CD4-positive, alpha-beta T cell treated with Interleukin-6 for 4 hours (primary cell): ENCODE measurements at places on chromosomes 2 and 18.
A peak's percentile ranks its signal among the peaks of the same experiment; 100 is the strongest.

DNA sequence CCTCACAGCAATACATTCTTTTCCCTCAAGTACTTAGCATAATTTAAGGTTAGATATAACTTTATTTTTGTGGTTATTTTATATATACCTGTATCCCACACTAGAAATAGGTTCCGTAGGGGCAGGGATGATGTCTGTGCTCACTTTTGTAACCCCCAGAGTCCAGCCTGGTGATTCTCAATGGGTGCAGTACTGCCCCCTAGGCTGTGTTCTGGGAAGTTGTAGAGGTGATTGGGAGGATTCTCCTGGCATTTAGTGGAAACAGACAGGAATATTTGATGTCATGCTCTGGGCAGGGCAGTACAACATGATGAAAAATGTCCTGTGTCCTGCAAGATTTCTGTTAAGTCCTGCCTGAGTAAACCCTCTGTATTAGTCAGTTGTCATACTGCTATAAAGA lies 333.3 kb downstream of the PLCL1 start:
- no peak for DNase-seq

- DNase-seq = no peak
Observed at GRCh38 chr2:189162566-189162965, 17.0 kb downstream of the COL5A2 start.

DNA sequence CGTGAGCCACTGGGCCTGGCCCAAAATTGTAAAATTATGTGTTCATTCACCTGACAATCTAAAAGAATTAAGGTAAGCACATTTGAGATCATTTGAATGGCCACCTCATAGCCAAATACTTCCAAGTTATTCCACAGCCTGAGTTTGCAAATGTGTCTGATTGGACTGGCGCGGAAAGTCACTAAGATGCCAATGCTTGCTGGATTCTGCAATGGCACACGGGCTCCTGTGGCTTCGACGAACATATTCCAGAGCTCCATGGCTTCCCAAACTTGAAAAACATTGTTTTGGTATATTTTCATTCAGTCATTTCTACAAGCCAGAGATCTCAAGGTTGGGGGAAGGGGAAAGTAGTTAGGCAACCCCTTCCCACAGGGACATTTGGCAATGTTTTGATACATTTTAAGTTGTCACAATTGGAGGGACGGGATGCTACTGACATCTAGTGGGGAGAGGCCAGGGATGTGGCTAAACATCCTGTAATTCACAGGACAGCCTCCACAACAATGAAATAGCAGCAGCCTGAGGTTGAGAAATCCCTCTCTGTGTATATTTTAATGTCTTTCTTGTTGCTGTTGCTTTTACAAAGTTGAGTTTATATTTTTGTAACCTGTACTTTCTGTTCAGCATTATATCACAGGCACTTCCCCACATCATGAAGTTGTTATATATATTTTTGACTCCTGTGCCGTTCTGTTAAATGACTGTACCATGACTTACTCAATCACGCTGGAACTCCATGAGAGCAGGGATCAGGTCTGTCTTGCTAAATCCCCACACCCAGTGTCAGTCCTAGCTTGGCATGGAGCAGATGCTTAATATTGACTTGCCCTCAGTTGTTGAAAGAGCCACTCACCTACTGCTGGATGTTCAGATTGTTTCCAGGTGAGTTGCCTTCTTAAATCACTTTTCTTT lies 56.9 kb downstream of the COL4A4 start:
- DNase-seq = peak; percentile 13

DNA sequence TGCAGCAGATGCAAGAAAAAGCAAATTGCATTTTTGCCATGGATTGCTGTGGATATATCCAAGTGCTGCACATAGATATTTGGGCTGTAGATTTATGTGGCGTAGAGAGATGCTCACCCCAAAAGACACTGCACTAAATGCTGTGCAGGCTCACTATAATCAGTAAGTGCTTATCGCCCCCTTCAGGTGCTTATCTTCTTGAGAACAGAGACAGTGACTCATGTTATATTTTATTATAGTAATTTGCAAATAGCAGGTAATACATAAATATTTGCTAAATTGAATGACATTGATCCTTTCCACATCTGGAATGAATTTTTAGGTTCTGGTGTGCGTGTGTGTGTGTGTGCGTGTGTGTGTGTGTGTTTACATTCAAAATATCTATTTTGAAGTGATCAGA lies 36.8 kb upstream of the PLEKHM3 start:
- DNase-seq = peak; percentile 26

DNA sequence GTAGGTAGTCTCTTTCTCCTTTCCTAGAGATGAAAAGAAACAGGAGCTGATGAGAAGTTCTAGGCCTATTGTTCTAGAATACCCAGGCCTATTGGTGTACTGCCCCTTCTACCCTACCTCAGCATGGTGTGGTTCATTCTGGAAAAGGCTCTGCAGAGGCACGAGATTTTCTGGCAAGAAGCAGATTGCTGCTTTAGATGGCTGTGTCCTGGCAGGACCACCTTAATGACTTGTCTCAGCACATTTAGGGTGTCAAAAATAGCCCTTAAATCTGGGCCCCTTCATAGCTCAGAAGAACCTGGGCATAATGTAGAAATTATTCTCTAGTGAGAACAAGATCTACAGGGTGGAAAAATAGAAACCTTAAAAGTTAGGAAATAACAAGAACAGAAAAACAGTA lies 87.9 kb downstream of the BCL2L11 start:
- no peak for DNase-seq

GRCh38 chr2:43136011-43136799 lies 90.2 kb downstream of the ZFP36L2 start:
- DNase-seq = peak; percentile 56

GRCh38 chr2:38274286-38275276 lies 102.5 kb downstream of the ATL2 start:
- DNase-seq = peak; percentile 42

GRCh38 chr2:24783641-24784040 lies 9.6 kb downstream of the PTRHD1 start:
- DNase-seq = no peak

- DNase-seq = no peak
Observed at GRCh38 chr2:24208490-24208889, 33.6 kb downstream of the FAM228A start.

GRCh38 chr2:916935-917334 lies 33.7 kb upstream of the SNTG2 start:
- DNase-seq = no peak

DNA sequence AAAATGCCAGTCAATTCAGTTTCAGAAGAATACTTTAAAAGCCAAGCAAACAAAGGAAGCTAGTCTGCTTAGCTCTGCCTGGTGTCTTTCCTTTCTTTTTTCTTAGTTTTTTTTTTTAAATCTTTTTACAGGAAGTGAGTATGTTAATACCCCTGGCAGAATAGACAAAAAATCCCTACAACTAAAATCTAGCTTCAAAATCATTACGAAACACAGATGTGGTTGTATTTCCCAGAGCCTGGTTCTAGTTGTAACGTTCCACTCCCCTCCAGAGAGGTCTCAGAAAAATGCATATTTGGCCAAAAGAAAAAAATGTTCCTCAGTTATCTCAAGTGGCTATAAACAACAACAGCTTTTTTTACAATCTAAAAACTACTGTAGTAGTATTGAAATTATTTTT lies 202.1 kb upstream of the RND3 start:
- no peak for DNase-seq

DNA sequence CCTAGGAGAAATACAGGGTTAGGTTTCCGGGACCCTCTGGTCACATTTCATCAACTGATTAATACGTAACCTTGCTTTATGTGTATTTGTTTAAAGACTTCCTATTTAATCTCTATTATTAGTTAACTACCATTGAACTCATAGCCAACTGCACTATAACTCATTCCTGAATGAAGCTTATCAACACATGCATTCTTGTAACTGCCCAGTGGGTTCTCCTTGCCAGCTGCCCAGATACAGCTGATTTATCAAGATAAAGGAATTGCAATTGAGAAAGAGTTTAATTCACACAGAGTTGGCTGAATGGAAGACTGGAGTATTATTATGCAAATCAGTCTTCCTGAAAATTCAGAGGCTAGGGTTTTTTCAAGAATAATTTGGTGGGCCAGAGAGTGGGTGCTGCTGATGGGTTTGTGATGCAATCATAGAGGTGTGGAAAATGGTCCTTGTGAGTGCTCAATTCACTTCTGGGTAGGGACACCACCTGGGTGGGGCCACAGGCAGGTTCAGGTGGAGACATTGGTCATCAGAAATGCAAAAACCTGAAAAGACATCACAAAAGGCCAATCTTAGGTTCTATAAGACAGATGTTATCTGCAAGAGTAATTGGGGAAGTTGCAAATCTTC lies 21.1 kb upstream of the NOSTRIN start:
- no peak for DNase-seq

DNA sequence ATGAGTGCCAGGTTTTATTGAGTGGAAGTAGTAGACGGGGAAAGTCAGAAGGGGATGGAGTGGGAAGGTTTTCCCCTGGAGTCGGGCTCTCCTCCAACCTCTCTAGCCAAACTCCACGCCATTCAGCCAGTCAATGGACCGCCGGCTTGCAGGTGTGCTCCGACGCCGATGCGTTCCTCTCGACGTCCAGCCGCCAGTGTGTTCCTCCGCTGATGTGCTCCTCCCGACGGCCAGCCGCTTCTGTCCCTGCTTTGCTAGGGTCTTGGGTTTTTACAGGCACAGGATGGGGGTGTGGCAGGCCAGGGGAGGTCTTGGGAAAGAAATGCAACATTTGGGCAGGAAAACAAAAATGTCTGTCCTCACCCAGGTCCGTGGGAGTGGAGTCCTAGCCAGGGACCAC lies 94.3 kb upstream of the TEX51 start:
- no peak for DNase-seq

- DNase-seq = no peak
Observed at GRCh38 chr2:150784389-150784788, 296.9 kb upstream of the RND3 start.

DNA sequence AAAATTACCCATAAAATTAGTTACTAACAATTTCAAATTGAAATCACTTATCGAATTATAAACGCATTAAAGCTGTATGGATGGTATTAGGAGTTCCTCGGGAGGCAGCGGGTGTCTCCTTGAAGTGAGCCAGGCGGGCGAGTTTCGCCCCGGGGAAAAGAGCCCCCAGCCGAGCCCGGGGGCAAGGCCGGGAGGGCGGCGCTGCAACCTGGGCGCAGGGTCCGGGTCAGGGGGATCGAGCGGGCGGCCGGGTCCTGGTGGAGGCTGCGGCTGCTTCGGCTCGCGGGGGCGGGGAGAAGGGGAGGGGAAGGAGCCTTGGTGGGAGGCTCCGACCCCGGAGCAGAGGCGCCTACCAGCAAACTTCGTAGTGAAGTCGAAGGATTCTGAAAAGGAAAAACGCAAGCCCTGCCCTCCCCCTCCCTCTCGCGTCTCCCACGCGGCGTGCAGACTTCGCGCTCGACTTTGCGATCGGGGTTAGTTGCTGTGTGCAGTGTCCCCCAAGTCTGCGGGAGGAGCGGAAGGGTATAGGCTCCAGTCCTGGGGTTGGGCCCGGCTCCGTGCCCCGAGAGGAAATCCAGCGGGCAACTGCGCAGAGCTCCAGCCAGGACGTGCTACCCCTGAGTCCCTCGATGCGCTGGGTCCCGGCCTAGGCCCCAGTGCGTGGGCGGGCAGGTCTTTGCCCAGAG lies 140.8 kb downstream of the MEIS1 start:
- DNase-seq = no peak

GRCh38 chr2:137947728-137948336 lies 16.4 kb upstream of the HNMT start:
- peak; percentile 30 for DNase-seq

DNA sequence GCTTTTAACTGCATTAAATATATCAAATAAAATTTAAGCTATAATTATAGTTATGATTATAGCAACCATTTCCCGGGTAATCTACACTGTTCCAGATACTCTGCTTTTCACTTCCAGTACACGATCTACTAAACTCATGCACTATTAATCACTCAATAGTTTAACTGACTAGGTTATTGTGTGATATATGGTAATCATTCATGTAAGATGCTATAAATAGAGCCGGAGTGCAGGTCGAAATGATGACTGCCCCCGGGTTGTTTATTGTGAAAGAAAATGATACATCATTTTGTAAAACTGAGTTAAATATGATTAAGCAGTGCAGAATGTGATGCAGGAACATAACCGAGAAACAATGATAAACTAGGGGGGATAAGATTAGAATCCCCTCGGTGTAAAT lies 434.6 kb upstream of the DSEL start:
- DNase-seq = no peak

- DNase-seq = no peak
Observed at GRCh38 chr18:25314838-25315190, 37.2 kb downstream of the ZNF521 start.

- no peak for DNase-seq
Observed at GRCh38 chr2:11160256-11160655, 5.0 kb downstream of the SLC66A3 start.

DNA sequence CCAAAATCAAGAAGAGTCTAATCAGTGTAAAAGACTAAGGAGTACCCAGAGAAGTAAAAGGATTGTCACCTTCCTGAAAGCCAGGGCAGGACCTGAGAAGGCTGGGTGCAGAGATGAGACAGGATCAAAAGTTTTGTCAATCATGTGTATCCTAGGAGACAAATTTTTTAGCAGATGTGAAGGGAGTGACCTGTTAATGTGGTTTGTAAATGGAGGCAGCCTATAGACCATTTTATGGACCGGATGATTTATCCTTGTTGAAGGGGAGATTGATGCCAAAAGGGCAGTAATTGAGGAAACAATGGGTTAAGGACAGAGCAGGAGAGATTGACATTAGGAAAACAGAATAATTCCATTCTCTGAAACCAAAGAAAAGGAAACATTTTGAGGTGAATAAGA lies 813 bp downstream of the NDC80 start:
- DNase-seq = no peak

DNA sequence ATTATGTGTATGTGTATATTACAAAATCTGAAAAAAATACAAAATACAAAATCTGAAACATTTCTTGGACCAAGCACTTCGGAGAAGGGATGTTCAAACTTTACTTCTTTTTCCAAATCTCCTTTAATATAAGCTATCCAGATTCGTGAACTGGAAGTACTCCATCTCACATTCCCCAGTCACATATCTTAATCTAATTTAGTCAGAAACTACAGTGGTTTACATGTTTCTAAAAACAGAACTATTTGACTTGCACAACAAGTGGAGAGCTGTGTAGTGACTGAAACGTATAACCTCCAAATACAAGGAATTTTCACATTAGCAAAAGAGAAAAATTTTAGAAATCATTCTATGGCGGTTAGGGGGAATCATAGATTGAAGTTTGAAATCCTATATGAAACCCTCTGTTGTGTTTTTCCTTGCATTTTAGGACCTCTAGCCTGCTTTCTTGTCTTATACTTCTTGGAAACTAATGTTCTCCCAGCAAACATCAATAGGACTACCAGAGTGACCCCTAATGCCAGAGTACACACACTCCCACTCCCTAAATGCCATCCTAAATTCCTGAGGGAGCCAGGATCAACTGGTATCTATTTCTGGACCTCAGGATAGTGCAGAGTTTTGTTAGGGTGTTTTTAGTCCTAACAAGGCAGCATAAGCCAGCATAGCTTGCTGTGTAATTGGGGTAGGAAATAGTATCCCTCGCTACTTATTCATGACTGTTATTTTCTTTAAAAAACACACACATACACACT lies 30.2 kb upstream of the ROCK1 start:
- DNase-seq = no peak

DNA sequence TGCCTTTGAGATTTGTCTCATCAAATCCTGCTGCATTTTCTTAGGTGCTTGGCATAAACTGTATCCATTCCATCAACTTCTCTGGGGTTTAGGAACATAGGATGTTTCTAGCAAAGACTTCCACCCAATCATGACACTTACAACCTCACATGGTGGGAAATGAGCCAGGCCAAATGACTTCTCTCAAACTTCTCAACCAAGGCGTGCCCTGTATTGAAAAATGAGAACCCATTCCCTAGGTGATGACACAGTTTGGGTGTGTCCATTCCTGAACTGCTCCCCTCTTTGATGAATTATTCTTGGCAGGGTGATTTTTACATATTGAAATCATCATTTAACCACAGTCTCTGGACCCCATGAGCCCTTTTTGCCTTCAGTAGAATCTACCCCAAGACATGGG lies 161.1 kb downstream of the EN1 start:
- DNase-seq = no peak
